ENCODE measurements at places on chromosomes 1 and 21.

- no peak for DNase-seq
Measured at GRCh38 chr1:47688461-47689296, 250.8 kb downstream of the FOXD2 start.

- DNase-seq, result peak; percentile 44
Measured at GRCh38 chr1:78586572-78586971, 33.7 kb upstream of the IFI44L start.

DNA sequence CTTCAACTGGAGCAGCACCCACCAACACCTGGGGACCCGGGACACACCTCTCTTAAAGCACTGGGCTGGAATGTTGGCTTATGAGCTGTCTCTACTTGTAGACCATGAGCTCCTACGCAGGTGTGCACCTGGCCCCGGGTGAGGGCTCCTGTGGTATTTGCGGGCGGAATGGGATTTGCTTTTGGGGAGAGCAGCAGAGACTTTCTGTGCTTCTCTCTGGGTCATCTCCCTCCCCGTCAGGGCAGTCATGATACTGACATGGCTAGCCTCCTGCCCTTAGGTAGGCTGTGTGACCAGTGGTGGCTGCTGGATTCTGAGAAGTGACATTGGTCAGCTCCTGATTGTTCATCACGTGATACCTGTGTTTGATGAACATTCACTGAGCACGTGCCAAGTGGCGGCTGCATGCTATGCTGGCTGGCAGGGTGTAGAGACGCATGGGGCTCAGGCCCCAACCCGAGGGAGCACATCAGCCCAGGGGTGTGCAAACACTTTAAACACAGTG, 9.0 kb upstream of the ZBTB21 start:
- no peak for DNase-seq

GRCh38 chr1:52709016-52709415, 10.9 kb upstream of the COA7 start:
- DNase-seq, result no peak

DNA sequence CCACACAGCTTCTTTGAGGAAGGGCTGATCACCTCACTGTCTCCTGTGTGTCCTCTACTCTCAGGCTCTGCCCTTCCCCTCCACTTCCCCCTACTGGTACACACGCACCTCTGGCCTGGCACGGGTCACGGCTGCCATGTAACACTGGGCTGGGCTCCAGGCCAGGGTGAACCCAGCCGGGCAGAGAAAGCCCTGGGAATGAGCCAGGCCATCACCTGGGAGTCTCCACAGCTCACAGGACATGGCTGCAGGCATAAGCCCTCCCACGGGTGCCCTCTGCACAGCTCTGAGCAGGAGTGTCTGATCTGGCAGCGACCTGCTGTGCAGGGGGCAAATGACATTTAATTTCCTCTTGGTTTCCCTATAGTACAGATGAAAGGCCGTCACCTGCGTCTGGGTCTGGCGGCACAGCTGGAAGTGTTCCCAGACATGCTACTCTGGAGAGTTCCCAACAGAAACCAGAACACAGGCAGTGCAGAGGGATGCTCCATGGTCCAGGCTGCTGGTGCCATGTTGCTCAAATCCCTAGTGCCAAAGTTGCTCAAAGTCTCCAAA, 61.2 kb downstream of the ERI3 start:
- no peak for DNase-seq

DNA sequence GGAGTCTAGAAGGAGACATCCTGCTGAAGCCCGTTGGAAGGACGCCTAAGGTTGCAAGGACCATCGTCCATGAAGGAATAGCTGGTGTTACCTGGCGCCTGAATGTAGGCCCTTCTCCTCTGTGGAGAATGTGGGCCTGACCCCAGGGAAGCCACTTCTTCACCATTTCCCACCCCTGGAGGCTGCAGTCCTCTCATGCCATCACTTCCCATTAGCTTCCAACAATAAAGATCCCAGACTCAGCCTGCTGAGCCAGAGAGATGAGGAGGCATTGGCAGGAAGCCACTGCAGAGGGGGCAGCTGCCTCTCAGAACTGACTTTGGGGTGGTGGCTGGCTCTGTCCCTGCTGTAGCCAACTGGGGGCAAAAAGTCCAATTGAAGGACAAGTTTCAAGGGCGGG, 21.3 kb upstream of the KCNE2 start:
- DNase-seq, result no peak

- DNase-seq, result peak; percentile 47
Measured at GRCh38 chr1:91997607-91998195, 32.1 kb upstream of the EPHX4 start.

- DNase-seq, result no peak
Measured at GRCh38 chr1:183896466-183897048, 91.6 kb downstream of the RGL1 start.

GRCh38 chr1:29121936-29122681, 1.6 kb downstream of the TMEM200B start:
- DNase-seq, result peak; percentile 63

GRCh38 chr21:25175938-25176337, 431.3 kb downstream of the MRPL39 start:
- no peak for DNase-seq

DNA sequence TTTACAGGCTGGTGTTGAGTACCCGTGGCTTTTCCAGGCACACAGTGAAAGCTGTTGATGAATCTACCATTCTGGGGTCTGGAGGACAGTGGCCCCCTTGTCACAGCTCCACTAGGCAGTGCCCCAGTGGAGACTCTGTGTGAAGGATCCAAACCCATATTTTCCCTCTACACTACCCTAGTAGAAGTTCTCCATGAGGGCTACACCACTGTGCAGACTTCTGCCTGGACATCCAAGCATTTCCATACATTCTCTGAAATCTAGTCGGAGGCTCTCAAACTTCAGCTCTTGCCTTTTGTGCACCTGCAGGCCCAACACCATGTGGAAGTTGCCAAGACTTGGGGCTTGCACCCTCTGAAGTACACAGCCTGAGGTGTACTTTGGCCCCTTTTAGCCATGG, 227.8 kb downstream of the BACH1 start:
- DNase-seq, result no peak

DNA sequence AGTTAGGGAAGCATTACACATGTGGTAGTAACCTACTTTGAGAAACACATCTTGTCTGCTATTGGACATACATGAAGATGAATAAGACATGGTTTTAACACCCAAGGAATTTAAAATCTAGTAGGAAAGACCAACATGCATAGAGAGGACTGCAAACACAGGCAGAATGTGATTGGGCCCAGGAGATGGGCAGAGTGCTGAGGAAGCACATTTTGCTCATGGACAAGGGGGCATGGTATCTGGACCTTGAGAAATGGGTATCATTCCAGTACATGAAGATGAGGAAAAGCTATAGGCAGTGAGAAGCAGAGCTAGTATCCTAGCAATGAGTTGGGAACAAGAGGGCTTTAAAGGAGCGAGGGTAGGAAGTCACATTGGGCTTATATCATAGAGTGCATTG, 142.7 kb downstream of the SPATA46 start:
- no peak for DNase-seq

DNA sequence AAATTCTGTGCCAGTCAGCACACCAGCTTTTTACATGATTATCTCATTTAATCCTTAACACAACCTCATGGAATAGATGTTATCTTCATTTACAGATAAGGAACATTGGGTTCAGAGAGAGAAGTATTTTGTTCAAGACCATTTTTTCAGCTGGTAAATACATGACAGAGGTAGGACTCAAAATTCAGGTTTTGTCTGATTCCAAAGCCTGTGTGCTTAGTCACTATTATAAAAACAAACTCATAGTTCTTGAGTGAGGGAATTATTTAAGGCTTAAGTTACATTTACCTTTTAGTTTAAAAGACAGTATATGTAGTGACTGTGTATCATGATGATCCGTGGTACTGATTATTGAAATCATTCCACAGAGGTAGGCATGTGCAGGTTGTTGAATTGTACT, 125.2 kb downstream of the MAGI3 start:
- no peak for DNase-seq

GRCh38 chr21:15445327-15445726, 284.5 kb upstream of the USP25 start:
- no peak for DNase-seq
